ENCODE measurements at places on chromosomes 16 and 17.
A peak's percentile ranks its signal among the peaks of the same experiment; 100 is the strongest.

DNA sequence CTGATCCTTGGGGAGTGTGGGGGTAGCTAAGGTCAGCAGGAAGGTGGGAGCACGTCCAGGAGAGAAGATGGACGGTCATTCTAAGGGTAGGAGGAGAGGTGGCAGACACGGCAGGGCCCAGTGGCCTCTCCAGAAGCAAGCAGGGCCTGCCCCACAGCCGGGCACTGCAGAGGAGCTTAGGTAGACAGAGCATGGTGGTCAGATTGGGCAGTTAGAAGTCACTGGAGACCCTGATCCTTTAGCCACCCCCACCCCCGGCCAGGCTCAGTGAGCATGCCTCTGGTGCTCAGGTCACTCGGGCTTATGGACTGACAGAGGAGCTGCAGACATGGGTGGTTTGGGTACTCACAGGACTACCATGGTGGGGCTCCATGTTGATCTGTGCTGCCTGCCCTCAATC lies 26.3 kb downstream of the NLRP1 start:
- DNase-seq: no peak

DNA sequence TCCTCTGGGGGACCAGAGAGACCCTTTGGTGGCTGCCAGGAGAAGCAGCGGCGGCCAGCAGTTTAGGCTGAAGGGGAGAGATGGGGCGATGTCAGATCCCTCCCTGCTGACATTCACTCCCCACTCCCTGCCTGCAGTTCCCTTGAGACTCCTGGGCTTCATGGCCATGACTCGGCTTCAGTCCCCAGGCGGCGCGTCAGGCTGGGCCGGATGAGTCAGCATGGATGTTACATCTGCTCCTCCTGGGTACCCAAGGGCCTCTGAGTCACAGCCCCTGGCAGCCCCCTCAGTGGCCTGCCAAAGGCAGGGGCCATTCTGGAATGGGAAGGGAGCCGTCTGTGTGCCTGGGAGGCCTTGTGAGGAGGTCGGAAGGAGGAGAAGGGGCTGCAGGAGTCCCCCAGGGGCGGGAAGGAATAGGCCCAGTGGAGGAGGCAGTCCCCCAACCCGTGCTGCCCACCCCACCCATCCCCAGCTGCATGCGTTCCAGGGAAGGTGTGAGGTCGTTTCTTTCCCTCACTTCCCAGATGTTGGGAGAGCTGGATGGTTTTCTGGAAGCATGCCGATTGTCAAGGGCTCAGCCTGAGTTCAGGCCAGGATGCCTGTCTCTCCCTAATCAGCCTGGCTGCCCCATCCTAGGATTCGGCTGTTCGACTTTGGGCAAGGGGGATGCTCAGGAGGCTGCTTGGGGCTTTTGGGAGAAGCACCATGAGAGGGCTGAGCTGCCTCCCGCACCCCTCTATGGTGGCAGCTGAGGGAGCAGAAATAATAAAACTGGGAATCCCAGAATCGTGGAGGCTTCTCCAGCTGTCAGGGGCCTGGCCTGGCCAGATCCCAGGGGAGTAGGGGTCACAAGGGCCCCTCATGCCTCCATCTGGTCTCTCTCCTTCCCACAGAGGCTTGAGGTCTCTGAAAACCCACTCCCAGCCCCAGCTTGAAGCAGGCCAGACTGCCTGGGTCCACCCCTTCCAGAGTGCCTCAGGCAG lies 9.7 kb downstream of the RHBDL3 start:
- peak; percentile 52 for DNase-seq

- peak; percentile 17 for DNase-seq
Observed at GRCh38 chr16:4176906-4177417, 60.7 kb upstream of the ADCY9 start.

DNA sequence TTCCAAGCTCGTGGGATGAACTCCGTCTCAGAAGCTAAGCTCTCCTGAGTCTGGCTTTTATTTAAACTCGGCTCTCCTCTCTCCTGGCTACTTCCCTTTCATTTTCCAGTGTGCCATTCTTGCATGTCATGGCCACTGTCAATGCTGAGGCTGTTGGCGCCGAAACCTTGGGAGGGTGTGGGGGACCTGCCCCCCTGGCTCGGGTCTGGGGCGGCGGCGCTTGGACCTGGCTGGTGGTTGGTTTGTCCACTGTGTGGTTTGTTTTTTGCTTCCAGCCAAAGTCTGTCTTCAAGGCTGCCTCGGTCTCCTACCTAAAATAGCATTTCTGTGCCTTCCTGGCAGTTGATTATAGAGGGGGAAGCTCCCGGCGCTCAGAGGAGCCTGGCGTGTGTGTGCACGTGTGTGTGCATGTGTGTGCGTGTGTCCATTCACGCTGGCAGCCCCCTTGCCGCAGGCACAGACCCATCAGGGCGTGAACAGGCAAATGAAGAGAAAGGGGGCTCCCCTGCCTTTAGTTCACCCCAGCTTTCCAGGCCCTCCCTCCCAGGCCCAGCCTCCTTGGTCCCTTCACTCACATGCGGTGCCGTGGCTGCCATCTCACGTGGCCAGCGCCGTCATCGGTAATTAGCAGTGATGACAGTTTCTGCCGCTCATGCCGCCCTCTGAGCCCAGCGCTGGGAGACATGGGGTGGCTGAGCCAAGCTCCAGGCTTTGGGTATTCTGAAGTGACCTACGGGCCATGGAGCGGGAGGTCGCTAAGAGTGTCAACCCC lies 179.9 kb downstream of the SEC14L1 start:
- no peak for DNase-seq

DNA sequence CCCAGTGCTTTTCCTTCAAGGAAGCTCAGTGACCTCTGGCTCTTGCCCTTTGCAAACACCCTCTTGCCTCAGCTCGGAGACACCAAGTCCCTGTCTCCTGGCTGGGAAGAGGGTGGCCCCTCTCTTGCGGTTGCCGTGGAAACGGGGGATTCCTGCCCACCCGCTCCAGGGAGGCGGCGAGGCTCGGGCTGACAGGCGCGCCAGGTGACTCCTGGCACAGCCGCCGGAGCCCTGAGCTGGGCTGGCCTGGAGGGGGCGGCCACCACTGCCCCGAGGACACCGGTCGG lies 71.4 kb downstream of the ABR start:
- no peak for DNase-seq

- DNase-seq: no peak
Observed at GRCh38 chr16:1877804-1878203, 5.8 kb upstream of the MEIOB start.

GRCh38 chr17:38877130-38877851 lies 7.4 kb downstream of the LASP1 start:
- DNase-seq: no peak

GRCh38 chr16:84307209-84307954 lies 12.7 kb downstream of the WFDC1 start:
- no peak for DNase-seq

- DNase-seq: no peak
Observed at GRCh38 chr16:10616756-10617640, 36.6 kb upstream of the EMP2 start.

- no peak for DNase-seq
Observed at GRCh38 chr17:73237714-73238113, 24.0 kb downstream of the CPSF4L start.

DNA sequence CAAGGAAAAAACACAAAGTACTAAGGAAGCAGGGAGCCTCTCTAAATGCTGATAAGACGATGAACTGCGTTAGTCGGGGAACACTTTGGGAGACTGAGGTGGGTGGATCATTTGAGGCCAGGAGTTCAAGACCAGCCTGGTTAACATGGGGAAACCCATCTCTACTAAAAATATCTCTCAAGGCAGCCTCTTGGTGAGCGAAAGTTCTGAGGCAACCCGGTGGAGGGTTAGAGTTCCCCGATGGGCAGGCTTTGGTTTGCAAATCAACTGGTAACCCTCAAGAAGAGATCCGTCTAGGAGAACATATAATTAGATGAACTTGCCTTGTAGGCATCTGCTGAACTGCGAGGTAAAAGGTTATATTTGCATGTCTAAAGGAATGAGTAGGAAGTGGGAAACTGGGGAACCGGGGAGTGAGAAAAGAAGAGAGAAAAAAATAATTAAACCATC lies 44.6 kb downstream of the WSB1 start:
- no peak for DNase-seq

- DNase-seq: no peak
Observed at GRCh38 chr17:11917415-11917814, 79.9 kb downstream of the ZNF18 start.

DNA sequence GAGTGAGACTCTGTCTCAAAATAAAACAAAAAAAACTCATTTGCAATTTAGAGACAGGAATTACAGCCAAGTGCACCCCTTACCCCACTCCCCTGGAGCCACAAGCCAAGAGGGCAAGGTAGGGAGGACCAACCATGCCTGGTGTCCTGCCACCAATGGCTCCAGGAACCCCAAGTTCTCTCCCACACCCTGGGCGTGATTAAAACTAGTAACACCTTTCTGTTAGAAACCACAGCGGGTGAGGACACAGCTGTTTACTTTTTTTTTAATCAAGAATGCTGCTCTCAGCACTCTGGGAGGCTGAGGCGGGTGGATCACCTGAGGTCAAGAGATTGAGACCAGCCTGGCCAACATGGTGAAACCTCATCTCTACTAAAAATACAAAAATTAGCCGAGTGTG lies 38.1 kb downstream of the ANKRD11 start:
- no peak for DNase-seq

DNA sequence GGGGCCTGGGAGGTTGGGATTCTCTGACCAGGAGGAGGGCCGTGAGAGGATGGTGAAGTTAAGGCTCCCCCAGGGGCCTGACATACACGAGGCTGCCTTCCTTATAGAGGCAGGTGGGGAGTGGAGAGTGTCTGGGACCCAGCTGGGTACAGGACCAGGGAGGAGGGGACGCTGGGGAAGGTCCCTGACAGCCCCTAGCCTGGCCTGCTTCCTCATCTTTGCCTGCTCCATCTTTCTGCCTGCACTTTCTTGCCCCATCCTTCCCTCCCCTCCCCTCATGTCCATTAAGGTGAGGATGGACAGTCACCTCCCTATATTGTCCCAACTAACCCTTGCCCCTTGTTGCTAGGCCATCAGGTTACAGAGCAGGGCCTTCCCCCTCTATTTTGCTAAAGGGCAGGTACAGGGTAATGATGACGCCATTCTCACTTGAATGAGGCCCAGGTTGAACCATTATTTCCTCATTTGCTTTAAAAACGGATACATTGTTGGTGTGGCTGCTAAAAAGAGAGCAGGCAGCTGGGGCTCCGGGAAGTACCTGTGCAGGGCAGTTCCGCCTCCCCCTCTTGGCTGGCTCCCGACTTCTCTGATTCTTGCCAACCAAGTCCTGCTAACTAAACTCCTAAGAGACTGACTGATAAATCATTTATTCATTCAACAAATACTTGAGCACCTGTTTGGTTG lies 1.3 kb downstream of the C17orf99 start:
- no peak for DNase-seq

DNA sequence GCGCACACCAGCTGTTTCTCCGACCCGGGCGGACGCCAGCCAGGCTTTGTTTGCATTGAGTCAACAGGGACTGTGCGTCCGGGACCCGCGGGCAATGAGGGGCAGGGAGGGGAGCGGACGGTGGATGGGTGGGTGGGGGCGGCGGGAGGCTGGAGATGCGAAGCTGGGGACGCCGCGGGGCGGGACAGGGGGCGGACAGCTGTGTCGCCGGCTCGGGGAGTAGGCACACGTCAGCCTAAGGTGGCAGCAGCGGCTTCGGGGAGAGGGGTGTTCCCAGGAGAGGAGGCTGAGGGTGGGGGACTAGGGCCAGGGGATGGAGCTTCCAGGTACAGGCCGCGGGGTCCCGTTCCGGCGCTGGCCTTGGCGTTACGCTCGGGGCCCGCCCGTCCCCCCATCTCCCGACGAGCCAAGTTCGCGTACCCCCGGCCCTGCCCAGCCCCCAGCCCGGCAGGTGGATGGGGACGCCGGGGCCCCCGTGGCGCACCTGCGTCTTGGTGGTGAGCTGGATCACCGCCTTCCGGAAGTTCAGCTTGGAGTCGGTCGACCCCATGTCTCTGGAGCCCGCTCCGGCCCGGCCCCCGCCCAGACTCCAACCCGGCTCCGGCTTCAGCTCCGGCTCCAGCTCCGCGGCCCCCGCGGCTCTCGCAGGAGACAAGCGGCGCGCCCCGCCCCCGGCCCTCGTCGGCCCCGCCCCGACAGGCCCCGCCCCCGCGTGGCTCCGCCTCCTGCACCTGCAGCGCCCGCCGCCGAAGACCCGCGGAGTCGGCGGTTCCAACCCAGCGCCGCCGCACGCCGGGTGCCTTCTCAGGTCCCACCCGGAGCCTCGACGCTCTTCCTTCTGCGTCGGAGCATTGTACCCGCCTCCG lies at the start of gene HID1:
TSS of gene HID1 (minus strand) at position 653 of the 866 bp plus-strand sequence. CDS start at position 550, 103 bp downstream.
- no peak for DNase-seq

DNA sequence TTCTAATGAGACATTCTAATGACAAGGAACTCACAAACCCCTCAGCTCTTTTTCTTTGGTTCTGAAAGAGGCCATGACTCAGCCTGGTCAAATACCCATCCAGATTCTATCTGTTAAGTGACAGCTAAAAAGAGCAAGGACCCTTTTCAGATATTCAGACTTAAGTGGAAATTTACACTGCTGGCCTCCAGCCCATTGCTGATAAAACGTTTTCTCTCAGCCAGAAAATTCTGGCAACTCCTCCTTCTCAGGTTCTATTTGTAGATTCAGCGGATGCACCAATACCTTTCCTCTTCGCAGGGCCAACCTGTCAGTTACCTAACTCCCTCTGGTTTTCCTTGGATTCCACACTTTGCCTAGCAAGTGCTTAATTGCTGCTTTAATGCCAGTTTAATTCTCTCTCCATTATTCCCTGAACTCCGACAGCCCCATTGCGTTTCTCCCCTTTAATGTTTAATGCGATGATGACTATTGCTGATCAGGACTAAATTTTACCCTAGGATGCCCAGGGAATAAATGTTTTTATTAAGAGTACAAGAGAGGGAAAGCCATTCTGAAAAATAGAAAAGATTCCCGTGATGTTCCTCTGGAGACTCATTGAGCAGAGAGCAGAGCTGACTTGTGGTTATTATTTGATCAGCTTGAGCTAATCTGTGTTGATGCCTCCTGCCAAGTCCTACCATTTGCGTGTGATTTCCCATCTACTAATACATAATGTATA lies 35.9 kb upstream of the TOM1L1 start:
- no peak for DNase-seq

DNA sequence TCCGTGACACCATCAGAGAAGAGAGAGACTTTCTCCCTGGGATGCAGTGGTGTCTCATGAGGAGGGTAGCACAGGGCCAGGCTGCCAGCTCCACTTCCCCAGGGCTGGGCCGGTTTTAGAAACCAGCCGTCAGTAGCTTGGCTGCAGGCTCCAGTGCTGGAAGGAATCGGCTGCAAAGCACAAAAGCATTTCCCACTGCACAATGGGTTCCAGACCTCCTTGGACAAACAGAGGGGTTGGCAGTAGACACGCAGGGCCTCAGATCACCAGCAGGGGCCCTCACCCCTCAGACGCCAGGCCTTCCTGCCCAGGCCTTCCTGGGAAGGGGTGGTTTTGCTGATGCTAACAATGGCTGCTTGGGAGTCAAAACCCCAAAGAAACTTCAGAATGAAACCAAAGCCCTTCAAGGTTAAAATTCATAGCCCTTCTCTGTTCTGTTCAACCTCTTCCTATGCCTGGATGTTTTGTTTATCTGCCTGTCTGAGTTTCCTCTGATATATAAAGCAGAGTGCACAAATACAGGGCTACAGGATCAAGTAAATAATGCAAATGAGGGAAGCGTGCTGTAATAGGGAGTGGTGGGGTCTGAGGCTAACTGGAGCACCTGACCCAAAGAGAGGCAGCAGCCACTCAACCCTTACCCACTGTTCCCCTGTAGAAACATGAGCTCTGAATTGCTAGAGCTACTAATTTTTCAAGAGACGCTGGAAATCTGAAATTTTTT lies 26.2 kb downstream of the TEKT5 start:
- no peak for DNase-seq
